ENCODE measurements at places on chromosomes 2 and 18.

DNA sequence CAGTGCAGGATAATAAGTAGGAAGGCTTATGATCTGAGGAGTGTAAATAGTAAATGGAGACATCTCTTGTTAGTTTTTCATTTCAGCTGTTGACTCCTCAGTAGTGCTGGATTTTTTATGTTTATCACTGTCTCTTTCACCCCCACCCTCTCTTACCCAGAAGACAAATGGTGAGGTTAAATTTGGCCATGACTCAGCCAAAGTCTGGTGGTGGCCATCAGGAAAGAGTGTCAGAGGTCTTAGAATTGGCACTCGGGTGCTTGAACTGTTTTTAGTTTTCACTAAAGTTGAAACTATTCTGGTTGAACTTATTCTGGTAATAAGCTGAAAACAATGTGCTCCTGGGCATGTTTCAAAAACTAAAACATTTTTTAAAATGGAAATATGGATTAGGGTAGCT, 123.3 kb downstream of the FHOD3 start:
- no peak for DNase-seq

DNA sequence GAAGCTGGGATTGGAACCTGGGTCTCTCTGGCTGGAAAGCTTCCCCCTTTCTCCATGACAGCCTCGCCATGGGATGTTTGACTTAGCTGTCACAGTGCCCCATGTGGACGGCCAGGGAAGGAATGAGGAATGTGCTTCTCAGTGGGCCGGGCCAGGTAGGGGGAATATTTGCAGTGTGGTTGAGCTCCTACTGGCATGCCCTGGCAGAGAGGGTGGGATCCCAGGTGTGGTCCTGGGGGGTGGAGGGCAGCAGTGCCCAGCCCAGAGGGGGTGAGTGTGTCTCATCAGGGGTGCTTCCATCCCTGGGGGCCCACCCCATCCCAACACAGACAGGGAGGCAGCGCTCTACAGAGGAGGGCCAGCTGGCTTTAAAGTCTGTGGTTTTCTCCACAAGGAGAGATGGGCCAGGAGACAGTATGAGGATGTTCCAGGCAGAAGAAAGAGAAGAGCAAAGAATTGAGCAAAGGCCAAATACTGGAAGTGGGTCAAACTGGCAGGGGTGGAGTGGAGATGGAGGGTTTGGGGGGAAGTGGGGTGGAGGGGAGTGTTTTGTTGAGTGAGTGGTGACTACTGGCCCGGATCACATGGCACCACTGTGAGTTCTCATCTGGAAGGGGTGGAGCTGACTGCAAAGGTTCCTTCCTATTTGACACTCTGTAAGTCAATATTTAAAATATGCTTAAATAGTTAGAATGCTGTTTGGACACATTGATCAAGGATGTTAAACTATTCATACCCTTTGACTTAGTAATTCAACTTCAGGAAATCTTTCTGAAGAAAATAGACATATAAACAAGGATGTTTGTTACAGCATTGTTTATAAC, 94.0 kb downstream of the MYCN start:
- DNase-seq, result no peak

DNA sequence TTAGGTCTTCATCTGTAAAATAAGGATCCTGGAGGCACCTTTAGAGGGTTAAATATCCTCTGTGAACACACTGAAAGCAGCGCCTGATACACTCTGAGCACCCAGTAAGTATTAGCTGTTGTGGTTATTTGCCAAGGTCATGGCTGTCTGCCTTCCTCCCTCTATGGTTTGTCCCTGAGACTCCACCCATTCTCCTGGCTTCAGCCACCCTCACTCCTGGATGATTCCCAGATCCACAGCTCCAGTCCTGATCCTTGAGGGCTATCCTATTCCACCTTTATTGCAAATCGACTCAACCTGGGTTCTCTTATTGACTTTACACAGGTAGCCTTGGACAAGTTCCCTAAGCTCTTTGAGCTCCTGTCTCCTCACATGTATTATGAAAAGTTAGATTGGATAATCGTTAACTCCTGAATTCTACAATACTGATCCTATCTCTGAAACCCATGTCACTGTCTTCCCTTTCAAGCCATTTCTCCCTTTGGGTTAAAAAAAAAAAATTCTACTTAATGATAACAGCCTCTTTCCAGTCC, 162.3 kb downstream of the LAMA3 start:
- no peak for DNase-seq

DNA sequence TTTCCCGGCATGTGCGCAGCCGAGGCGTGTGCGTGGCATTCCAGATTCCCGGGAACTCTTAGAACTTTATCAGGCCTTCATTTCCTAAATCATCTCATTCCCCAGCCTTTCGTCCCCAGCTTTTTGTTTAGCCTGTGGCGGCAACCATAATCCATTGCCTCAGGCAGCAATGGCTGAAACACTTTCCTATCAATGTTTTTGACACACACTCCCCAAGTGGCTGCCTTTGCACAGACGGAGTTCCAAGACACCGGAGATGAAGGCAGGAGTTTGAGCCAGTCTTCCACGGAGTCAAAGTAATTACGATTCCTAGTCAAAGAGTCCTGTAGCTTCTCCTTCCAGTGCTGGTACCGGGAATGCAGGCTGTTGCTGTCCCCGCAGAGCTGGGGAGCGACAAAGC, 64.8 kb downstream of the KCNG2 start:
- DNase-seq, result no peak

GRCh38 chr2:201070948-201071478, 458 bp downstream of the HYCC2 start:
- DNase-seq, result no peak

GRCh38 chr18:79912994-79913831, 38.2 kb downstream of the SLC66A2 start:
- DNase-seq, result no peak

GRCh38 chr2:58900246-58901027, 659.3 kb upstream of the FANCL start:
- DNase-seq, result no peak

All from stimulated activated CD8-positive, alpha-beta memory T cell treated with anti-CD3 and anti-CD28 coated beads, Interleukin-7, amount 100 ng/mL, for 1 hour (primary cell).